ENCODE measurements at places on chromosomes 7 and 10.

GRCh38 chr10:110392868-110393740 is 88.4 kb upstream of the SMNDC1 start:
- peak; percentile 71 for DNase-seq

DNA sequence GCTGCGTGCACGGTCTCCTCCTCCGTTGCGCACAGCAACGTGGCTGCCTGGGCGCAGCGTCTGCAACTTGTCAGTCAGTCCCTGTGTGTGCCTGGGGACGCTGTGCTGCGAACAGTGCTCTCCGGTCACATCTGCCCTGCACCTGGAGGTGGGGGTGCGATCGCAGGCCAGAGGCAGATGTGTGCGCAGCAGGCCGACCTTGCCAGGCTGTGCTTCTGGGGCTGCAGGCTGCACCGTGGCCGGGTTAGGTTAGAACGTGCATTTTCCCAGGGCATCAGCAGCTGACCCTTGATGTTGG is 8.2 kb upstream of the GET4 start:
- no peak for DNase-seq

DNA sequence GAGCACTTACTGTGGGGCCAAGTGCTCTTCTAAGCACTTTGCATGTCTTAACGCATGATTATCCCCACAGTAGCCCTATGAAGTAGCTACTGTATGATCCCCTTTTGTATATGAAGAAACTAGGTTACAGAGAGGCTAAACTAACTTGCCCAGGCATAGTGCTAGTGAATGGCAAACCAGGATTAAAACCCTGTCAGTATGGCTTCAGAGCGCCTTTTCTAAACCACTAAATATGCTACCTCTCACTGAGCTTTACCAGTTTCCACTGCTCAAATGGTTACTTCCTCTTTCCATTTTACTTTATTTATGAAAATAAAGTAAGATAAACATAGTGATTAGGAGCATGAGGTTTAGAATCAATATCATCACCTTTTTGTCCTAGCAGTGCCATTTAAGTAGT is 73.6 kb downstream of the PODXL start:
- no peak for DNase-seq

DNA sequence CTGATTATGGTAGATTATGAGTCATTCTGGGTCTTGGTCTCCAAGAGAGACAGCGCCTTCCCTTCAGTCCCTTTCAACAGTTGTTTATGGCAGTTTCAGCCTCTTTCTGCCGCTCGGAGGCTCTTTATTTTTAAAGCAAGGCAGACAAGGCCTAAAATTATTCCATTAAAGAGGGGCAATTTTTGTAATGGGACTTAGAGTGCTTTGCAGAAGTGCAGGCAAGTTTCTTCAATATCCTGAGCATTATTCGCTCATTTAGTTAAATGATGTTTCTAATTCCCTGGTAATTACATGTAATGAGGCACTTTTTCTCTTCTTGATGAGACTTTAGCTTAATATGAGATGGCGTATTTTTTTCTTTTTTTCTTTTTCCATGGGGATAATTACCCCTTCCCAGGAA is 33.6 kb downstream of the BUB3 start:
- no peak for DNase-seq

- no peak for DNase-seq
These were observed 22.7 kb upstream of the GTF2IRD1 start for GRCh38 chr7:74430961-74431466.

- DNase-seq: peak; percentile 42
These were observed 672.2 kb downstream of the INHBA start for GRCh38 chr7:41030673-41031072.

GRCh38 chr7:25765110-25765655 is 386.8 kb upstream of the NFE2L3 start:
- no peak for DNase-seq

- no peak for DNase-seq
These were observed 30.6 kb upstream of the CNPY1 start for GRCh38 chr7:155576900-155577508.

GRCh38 chr10:56012101-56012500 is 349.0 kb downstream of the ZWINT start:
- DNase-seq: no peak

DNA sequence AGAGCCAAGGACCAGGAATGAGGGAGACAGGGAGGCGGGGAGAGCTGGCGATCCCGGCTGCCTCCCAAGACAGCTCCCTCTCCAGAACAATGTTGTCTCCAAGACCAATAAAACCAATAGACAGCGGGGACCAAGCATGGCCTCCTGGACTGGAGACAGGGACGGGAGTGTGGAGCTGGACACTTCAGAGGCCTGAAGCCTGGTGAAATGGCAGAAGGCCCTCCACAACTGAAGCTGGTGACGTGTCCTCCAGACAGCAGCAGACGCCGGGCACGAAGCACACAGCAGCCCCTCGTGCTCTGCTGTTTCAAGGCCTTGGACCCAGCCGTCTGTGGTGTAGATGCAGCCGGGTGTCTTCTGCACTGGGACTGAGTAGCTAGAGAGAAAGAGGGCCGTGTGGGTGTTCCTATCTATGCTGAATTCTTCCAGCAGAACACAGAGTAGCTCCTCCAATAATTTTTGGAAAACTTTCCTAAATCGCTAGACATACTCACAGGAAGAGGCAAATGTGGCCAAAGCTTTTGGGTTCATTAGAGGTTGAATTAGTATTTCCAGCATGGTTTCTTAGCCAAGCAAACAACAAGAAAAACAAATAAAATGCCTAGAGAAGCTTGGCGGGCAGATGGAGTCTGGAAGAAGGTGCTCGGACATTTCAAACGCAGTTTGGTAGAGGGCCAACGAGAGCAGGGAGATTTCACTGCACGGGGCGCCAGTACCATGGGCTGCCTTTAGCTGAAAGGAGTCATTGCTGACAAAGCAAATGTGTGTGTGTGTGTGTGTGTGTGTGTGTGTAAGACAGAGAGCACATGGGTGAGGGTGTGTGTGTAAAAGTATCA is 570.4 kb downstream of the TCERG1L start:
- DNase-seq: no peak

DNA sequence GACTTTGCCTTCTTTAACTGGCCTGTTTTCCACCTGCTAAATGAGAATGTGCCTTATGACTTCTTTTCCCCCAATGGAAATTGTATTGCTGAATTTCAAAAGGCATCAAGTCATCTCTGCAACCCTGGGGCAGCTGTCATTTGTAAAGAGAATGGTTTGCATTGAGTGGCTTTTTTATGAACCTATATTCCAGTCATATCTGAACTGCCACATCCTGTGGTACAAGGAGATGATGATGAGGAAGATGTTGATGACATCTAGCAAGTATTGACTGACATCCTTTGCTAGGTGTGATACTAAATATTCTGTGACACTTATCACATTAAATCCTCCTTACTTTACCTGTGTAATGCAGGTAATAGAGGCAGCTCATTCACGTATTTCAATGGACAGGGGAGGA is 88.3 kb upstream of the KIAA1217 start:
- DNase-seq: no peak

- DNase-seq: no peak
These were observed 75.4 kb downstream of the VOPP1 start for GRCh38 chr7:55496906-55497305.

- peak; percentile 91 for DNase-seq
These were observed 15.6 kb downstream of the RHEB start for GRCh38 chr7:151503902-151504714.

GRCh38 chr10:124356701-124357560 is 61.8 kb downstream of the OAT start:
- no peak for DNase-seq

DNA sequence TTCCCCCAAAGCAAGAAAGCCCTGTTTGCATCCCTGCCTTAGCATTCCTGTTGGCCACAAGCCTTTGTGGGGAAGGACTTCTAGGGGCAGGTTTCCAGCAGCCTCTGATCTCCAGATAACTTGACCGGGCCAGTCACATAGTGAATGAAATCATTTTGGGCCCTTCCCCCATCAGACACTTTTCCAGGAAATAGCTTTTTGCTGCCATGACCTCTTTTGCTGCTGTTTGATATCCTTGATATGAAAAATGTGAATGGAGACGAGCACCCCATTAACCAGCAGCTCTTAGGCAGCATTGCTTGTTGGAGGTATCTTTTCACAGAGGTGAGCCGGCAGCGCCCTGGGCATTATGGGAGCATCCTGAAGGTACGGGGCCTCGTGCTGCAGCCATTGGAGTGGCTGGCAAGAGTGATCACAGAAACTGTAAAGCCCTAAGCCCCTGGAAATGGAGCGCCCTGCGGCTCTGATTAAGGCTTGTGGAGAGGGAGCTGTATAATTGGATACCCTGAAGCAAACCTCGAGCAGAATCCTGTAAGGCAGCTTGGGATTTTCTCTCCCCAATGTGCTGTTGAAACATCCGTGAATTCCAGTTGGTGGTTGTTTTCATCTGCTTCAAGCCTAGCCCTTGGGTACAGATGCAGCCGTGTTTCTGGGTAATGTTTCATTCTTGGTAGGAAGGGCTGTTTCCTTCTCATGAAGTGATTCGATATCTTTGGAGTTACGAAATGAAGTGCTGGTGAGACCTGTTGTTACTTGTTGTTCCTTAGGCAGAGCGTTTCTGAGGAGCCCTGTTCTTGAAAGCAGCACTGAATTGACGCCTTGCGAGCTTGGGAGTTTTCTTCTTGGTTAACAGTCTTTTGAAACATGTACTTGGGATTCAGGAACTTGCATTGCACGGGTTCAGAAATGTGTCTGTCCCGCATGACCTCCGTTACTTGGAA is 179.0 kb downstream of the PTEN start:
- peak; percentile 78 for DNase-seq

- DNase-seq: peak; percentile 74
These were observed 1.4 kb downstream of the PTPRE start for GRCh38 chr10:127908106-127908958.

DNA sequence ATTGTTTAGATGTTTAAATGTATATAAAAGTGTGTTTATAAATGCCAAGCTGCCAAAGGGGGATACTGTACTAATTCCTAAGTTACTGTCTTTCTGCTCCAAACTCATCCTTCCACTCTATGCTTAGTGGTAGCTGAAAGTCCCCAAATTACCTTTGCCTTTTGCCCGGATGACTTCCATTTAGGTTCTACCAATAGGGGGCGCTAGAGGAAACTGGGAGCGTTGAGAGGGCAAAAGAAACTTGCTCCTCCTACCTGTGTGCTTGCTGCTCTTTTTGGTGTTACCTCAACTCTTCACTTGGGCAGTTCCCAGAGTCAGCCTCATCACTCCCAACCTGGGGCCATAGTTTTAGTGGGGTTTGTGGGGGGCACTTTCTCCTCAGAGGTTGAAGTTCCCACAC is 5.9 kb upstream of the OR2A25 start:
- no peak for DNase-seq

GRCh38 chr7:28602282-28602681 is 190.0 kb downstream of the CREB5 start:
- no peak for DNase-seq

DNA sequence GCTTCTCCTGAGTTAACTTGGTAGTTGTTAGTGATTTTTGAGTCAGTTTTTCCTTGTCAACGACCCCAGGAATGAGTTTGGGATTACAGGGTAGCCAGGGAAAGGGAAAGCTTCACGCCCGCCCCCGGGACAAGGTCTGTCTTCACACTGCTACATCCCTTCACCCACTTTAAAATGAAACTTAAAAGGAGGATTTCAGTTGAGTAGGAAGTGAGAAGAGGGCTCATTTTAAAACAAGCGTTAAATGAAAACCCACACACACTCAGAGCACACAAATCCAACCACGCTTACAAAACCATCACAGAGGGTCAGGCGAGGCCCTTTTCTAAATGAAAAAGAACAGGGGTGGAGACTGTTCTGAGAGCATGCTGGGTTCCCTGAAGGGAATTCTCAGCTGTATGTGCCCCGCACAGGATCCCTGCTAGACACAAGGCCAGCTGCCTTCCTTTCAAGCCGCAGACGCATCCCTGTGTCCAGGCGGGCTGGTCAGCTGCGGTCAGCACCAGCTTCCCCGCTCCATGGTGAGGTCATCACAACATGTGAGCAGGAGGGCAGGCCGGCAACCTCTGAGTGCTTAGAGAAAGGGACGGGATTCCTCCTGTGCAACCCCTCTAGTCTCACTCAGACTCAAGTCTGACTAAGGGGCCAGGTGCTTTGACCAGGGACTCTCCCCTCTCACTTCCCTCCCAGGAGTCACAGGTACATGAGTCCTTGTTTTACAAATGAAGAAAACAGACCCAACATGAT is 111.8 kb downstream of the EGFR start:
- DNase-seq: peak; percentile 97

- DNase-seq: no peak
These were observed 14.0 kb downstream of the SLC29A4 start for GRCh38 chr7:5296611-5297226.

GRCh38 chr7:4040109-4040928 is 641.8 kb upstream of the FOXK1 start:
- DNase-seq: no peak

- DNase-seq: no peak
These were observed 977.2 kb downstream of the LRMDA start for GRCh38 chr10:76408646-76409045.

- DNase-seq: no peak
These were observed 24.0 kb downstream of the WAPL start for GRCh38 chr10:86497621-86498020.

- no peak for DNase-seq
These were observed 146.7 kb upstream of the NPY start for GRCh38 chr7:24137338-24137737.

DNA sequence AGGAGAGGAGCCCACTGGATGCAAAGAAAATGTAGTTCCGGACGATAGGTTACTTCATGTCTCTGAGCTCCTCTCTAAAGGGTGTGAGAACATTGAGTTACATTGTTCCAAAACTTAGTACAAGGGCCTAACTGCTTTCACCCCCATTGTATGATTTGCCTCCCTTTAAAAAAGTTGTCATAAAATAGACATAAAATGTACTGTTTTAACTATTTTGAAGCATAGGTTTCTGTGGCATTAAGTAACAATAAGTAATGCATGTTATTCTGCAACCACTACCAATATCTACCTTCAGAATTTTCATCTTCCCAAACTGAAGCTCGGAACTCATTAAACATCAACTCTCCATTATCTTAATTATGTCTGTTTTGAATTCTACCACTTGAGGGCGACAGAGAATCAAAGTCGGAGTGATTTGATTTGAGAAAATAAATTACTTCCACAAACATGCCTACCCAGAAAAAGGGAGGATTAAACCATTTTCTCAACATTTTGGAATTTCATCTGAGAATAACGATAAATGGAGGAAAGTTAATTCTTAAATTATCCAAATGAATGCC is 2.7 kb downstream of the IGFBP1 start:
- peak; percentile 53 for DNase-seq

DNA sequence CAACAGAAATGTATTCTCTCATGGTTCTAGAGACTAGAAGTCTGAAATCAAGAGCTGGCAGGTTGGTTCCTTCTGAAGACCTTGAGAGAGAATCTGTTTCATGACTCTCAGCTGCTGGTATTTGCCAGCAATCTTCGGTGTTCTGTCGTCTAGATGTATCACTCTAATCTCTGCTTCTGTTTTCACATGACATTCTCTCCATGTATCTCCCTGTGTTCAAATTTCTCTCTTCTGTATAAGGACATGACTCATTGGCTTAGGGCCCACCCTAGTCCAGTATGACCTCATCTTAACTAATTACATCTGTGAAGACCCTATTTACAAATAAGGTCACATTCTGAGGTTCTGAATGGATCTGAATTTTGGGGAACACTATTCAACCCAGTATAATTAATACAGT is 82.3 kb downstream of the ANKRD7 start:
- no peak for DNase-seq
